ENCODE measurements at places on chromosomes 2 and 18.

DNA sequence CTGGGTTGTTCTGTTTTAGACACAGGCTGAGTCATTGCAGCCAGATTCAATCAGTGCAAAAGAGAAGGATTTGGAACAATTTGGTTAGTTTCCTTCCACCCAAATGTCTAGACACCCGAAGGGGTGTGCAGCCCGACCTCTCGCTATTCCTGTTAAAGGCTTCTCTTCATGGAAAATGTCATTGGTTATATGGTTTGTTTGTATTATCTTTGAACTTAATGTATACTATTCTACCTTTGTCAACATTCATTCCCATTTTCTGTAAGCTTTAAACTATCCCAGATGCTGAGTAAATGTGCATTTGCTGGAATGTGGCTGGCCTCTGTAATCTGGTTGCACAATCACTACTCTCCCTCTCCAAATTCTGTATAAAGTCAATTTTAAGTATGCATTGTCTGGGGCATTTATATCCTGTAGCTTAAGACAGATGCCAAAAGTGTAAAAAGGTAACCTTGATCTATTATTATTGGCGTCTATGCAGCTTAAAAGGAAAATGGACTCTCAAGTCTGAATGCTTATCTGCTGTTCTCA, 80.4 kb upstream of the RND3 start:
- no peak for DNase-seq

DNA sequence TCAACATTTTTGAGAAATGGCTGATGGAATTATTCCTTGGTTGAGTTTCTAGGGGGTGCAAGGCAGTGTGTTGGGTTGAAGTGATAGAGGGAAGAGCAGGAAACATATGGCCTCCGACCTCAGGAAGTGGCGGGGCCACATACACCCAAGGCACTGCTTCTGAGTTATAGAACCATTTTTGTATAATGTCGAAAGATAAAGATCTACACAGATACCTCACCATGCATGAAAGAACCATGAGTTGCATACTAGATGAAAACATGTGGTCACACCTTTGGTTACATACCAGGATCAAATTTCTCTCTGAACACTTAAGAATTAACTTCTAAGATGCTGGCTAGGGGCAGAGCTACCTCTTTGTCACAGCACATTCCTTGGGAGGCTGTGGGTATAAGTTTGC, 23.2 kb downstream of the LAMA3 start:
- no peak for DNase-seq

DNA sequence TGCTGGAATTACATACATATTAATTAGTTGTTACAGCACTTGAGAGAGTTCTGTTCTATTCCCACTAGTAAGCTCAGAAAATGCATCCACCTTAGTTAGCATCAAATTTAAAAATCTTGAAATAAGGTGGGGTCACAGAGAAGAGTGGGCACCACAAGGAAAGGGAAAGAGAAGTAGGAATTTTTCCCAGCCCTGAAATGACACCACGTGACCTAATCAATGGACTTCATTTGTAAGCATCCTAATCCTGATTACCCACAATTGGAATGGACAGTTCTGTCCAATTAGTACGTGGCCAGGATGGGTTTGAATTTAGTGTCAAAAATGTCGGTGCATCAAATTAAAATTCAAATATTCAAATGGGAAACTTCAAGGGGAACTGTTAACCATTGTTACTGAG, 186.8 kb downstream of the FIGN start:
- DNase-seq, result no peak

- DNase-seq, result no peak
These were observed 304.0 kb upstream of the REG3G start for GRCh38 chr2:78721355-78722033.

- DNase-seq, result no peak
These were observed 21.9 kb upstream of the ALPI start for GRCh38 chr2:232434091-232434490.

GRCh38 chr2:218671654-218672566, at the start of the genes RNF25 and STK36:
TSS of gene RNF25 (minus strand) at chr2:218672002. CDS start at chr2:218671970, 32 bp downstream.
TSS of gene STK36 (plus strand) at chr2:218672086. CDS start at chr2:218672830, 744 bp downstream.
- peak; percentile 82 for DNase-seq

All from neuronal stem cell (in vitro differentiated cells).